Stimulated activated CD4-positive, alpha-beta T cell treated with anti-CD3 and anti-CD28 coated beads, Interleukin-1b, Interleukin-23, amount 100 ng/mL, for 1 hour (primary cell): ENCODE measurements at places on chromosomes 3 and 15.

GRCh38 chr3:189797103-189797750 lies 166.0 kb downstream of the TP63 start:
- DNase-seq: no peak

- DNase-seq: no peak
Measured at GRCh38 chr3:186705882-186706780, 11.0 kb upstream of the KNG1 start.

DNA sequence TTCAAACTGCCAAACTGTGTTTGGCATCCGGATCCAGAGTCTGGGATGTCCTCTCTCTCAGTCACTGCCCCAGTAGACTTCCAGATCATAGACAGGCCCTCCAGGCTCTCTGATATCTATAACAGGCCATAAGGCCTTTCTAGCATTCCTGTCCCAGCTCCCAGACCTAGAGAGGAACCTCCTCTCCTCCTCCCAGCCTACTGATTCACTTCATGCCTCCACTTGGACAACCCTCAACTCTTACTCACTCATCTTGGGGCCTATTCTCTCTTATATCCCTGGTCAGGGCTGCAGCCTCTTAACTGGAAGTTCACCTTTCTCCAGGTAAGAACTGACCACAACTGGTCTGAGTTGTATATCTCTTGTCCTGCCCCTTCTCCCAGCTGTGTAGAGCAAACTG lies 253.7 kb upstream of the TRIM42 start:
- no peak for DNase-seq

- DNase-seq: no peak
Measured at GRCh38 chr3:183930086-183930485, 45.4 kb upstream of the PARL start.

DNA sequence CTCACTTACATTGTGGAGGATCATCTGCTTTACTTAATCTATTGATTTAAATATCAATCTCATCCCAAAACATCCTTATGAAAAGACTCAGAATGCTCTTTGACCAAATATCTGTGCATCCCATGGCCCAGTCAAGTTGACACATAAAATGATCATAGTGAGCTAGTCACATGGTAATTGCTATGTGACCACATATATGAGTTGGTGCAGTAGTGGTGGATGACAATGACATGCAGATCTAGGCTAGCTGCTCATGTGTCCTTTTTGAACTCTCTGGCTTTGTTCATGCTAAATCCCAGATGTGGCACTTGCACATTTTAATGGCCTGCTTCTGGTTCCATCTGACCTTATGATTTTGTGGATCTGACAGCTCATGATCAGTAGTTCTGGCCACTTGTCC lies 156.2 kb downstream of the NFKBIZ start:
- DNase-seq: no peak

DNA sequence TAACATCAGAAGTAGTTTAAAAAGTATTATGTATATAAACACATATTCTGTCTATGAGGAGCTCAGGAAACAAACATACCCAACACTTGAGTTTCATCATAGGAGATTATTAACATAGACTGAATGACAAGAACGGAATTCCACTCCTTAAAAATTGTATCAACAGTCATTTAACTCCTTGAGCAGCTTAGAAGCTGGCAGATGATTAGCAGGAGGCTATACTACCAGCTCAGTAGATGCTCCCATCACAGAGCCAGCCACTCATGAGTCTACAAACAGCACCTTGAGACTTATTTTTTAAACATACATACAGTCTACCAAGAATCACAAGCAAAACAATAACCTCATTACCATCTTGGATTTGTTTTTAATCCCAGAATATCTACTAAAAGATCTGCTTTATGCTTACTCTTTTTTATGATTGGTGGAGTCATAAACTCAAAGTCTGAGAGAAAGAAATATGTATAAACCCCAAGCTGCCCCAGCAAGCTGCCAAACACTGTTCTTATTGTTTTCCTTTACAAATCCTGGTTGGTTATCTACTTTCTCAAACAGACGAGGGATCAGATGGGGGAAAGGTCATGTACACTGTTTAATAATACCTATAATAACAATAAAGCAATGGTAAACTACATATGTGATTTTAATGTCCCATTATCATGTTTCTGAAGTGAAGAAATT lies 59.5 kb downstream of the CBLB start:
- no peak for DNase-seq

- DNase-seq: no peak
Measured at GRCh38 chr3:197512691-197513571, 42.8 kb downstream of the BDH1 start.

- DNase-seq: no peak
Measured at GRCh38 chr3:84077479-84077878, 881.3 kb upstream of the CADM2 start.

DNA sequence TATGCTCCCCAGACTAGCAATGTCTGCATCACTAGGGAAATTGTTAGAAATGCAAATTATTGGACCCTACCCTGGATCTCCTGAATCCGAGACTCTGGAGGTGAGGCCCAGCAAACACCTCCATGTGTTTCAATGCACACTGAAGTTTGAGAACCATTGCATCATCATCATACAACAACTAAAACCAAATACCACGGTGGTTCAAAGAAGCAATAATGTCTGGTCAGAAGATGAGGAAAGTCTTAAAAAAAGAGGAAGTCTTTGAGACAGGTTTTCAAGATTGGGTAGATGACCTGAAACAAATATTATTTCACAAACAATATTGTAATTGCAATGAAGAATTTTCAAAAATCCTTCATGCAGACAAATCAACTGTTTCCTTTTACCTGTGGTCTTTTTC lies 60.3 kb upstream of the TRA2B start:
- DNase-seq: no peak

- no peak for DNase-seq
Measured at GRCh38 chr3:158864492-158864891, 62.6 kb downstream of the MFSD1 start.

DNA sequence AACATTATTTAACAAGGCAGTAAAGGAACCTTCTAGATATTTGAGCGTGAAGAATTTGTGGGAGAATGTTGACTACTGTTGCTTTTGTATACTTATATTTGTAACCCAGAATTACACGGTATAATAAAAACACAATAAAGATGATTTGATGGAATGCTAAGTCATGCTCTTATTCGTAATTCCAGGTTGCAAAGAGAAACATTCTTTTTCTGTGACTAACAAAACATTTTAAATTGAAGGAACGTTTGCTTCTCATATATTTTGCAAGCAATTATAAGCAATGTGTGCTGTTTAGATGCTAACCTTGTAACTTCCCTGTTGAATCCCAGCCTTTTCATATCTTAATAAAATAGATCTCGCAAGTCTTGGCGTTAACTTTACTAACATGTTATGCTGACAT lies 124.4 kb upstream of the CGNL1 start:
- no peak for DNase-seq

DNA sequence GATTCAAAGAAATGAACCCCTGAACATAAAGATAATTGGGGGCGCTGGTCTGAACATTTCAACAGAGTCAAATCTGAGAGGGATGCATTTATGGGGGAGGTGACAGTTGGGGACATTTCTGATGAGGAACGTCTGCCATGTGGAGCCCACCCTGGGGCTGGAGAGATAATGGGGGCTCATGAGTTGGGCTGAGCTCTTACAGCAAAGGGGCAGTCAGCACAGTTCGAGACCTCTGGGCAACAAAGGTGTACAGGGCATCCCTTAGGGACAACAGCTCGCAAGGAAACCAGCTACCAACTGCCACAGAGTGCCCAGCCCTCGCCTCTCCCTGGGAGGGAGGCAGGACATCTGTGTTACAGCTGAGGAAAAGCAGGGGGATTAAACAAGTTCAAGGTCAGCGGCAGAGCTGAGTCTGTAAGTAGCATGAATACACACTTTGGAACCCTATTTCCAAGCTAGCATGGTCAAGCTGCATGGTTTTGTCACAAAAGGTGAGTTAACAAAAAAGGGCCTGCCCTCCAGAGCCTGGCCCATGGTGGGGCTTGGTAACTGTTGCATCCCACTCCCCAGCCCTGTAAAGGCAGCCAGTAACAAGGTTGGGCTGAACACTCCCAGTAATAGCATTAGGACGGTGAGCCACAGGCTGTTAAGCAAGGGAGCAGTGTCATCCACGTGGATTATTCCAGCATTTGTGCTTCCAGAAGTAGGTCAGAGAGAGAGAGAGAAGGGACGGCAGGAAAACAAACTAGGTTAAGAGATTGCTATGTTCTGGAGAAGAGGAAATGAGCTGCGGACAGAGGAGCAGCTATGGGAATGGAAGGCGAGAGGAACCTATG lies 4.3 kb downstream of the GNB5 start:
- DNase-seq: no peak

- peak; percentile 10 for DNase-seq
Measured at GRCh38 chr3:152458376-152459117, 189.8 kb downstream of the MBNL1 start.

DNA sequence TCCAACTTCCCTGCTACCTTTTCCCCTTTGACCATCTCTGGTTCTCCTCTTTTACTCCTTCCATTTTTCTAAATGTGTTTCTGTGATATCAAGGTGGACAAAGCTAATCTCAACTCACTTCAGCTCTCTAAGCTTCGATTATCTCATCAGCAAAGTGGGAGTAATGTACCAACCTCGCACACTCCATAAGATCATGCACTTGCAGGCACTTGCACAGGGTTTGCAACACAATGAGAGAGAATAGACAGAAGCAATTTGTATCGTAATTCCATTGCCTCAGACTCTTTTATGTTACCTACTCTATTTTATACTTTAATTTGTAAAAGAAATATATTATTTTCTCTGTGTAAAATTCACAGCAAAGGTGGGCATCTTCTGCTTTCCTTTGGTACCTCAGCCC lies 7.0 kb upstream of the POLQ start:
- DNase-seq: no peak

DNA sequence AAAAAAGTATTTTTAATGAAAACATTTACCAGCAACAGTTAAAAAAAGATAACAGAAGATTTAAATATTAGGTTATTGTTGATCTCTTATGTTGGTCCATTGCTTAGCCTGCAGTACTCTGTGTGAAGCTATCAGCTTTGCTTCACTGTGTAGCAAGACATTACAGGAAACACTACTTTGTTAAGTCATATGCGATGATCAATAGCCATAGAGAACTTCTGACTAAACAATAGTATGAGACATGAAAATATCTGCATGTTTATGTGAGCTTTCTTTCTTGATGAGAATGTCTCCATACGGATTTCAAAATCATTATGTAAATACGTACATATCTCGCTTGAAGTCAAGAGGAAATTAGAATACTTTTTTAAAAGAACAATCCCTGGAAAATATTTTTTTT lies 27.0 kb upstream of the CAPN3 start:
- DNase-seq: no peak

- no peak for DNase-seq
Measured at GRCh38 chr3:152026033-152026556, 152.7 kb downstream of the SUCNR1 start.

- DNase-seq: no peak
Measured at GRCh38 chr15:83813682-83814081, 159.8 kb downstream of the ADAMTSL3 start.

DNA sequence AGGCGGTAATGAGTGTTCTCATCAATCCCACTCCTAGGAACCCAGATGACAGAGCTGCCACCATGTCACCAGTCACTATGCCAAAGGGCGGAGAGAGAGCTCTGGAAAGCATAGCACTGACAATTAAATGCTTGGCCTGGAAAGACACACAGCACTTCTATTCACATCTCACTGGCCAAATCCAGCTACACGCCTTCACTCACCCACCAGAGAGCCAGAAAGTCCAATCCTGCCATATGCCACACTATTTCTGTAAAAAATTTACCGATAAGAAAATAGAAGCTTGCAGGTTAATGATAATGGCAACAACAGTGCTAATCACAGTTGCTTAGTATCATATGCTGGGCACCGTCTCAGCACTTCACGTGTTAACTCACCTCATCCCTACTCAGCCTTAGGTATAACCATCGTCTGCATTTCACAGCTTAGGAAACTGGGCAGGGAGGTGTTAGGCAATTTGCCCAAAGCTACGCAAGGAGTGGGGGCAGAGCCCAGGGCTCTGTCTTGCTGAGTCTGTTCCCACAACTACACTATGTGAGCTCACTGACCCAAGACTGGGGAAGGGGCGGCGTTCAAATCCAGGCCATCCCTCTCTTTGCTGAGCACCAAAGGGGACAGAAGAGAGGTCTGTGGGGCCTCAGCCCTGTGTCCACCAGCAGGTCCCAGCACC lies 16.5 kb downstream of the KLHL25 start:
- DNase-seq: no peak

GRCh38 chr3:114299421-114299820 lies 5.6 kb downstream of the TIGIT start:
- DNase-seq: no peak

DNA sequence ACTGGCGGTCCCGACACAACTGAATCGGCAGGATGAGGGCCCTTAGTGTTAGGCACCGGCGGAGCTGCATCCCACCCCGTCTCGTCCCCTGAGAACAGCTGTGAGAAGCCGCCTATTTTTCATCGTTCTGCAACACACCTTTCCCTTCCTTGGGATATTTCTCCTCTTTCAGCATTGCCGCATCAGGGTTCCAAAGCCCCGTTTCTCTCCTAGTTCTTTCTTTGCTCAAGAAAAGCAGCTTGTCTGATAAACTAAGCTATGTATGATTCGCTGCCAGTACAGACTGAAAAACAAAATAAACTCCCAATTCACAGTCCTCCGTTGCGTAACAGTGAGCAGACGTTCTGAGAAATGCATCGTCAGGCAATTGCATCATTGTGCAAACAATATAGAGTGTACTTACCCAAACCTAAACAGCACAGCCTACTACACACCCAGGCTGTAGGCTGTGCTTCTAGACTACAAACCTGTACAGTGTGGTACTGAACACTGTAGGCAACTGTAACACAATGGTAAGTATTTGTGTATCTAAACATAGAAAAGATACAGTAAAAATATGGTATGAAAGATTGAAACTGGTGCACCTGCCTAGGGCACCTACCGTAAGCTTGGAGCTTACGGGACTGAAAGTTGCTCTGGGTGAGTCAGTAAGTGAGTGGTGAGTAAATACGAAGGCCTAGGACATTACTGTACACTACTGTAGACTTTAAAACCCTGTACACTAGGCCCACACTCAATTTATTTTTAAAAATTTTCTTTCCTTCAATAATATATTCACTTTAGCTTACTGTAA lies 8.9 kb upstream of the ADAMTS17 start:
- DNase-seq: no peak

DNA sequence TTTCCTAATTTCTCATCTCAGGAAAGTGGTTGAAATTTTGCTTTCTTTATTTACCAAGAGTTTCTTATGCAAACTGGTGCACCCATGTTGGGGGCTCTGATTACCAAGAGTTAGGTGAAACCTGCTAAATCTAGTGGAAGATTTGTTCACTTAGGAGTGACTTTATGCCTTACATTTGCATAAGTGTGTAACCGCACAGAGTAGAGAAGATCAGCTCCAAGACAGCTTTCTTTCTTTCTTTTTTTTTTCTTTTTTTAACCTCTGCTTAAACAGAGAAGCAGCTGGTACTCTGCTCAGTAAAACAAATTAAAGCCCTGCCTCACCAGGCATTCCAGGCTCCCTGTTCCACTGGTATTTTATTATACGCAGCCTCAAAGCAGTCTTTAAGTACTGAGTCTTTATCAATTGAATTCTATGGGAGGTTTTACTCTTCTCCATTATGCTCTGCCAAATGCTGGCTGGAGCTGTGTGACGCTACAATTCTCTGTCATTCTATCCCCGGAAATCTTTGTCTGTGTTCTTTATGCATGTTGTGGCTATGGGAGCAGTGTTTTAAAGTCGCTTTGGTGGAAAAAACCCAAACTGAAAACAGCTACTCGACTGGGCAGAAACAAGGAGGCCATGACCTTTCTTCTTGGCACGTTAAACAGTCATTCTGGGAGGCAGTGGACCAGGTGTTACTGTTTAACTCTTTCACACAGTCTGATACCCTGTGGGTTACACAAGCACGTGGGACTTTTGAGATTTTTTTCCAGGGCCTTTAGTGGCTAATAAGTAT lies 55.2 kb upstream of the GBE1 start:
- no peak for DNase-seq

- no peak for DNase-seq
Measured at GRCh38 chr3:157614896-157615295, 111.7 kb upstream of the VEPH1 start.
